IPS-NIHi11 (cell line): ENCODE measurements at places on chromosomes 1 and 21.

GRCh38 chr1:6347641-6348487, 45.7 kb downstream of the ACOT7 start:
- DNase-seq = peak; percentile 69

DNA sequence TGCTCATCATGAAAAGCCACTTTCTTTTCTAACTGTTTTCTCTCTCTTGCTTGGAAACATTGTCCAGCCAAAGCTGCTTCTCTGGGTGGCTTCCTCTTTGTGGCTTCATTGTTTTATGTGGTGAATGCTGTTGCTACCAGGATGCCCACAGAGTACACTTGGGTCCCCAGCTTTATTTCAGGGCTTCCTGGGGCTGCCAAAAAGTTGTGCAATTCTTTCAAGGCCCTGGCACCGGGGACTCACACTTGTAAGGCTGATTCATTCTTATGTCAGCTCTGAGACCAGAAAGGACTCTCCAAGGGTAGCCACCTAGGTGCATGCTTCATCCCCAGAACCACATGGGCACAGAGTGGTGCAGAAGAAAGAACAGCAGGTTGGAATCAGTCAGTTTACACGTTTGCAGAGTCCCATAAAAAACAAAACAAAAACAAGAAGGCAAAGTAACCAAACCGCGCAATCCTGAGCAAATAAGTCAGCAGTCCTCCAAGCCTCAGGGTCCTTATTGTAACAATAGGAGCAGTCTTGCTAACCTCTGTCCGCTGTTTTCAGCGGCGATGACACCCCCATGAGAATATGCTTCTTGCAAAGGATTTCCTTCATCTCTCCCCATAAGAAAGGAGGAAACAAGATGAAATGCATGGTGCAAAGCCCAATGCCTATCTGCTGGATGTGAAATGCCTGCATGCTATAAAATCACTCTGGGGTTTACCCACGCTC, 89.9 kb upstream of the SSX2IP start:
- no peak for DNase-seq

DNA sequence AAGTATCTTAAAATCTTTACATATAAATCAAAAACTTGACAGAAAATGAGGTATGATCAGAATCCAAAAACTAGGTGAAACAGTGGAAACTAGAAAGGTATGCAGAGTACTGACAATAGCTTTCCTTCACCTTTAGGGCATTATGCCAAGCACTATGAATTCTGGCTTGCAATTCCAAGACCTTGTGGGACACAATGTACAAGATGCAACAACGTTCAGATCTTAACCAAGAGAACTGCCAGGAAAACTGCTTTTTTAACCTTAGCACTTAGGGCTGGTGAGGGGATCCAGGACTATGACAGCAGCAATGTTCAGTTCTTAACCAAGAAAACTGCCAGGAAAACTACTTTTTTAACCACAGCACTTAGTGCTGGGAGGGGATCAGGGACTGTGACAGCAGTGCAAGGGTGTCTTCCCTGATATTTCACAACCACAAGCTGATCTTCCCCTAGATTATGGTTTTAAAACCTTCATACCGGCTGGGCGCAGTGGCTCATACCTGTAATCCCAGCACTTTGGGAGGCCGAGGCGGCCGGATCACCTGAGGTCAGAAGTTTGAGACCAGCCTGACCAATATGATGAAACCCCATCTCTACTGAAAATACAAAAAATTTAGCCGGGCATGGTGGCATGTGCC, 22.3 kb downstream of the FOXJ3 start:
- DNase-seq = no peak

DNA sequence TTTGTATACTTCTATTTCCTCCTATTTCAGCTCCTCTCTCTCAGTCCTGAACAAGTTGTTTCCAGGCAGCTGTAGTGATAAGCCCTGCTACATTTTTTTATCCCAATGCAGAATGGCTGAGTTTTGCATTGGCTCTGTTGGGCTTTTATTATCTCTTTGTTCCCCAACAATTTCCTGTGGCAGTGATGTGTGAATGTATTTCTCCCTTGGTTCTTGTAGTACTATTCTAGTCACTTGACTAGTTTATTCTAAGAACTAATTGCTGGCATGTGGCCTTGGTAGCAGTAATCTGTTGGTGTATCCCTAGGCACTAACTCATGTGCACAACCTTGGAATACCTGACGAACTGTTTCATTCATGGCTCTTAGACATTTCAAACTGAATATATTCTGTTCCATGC, 60.7 kb downstream of the NFASC start:
- DNase-seq = no peak

DNA sequence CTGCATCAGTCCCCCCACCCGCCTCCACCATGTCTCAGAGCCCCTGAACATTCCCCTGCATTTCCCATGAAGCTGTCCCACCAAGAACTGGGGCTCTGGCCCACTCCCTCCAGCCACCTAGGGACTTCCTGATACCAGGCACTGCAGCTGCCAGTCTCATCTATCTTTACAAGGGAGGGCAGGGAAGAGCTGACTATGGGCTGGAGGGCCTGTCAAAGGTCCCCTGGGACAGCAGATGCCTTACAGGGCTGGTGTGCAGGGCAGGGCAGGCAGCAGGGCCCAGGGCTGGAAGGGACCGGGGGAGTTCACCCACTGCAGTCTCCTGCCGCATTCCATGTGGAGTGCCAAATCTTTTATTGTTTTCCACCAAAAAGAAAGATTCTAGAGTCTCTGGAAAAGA, 17.6 kb downstream of the SHISA4 start:
- DNase-seq = no peak

DNA sequence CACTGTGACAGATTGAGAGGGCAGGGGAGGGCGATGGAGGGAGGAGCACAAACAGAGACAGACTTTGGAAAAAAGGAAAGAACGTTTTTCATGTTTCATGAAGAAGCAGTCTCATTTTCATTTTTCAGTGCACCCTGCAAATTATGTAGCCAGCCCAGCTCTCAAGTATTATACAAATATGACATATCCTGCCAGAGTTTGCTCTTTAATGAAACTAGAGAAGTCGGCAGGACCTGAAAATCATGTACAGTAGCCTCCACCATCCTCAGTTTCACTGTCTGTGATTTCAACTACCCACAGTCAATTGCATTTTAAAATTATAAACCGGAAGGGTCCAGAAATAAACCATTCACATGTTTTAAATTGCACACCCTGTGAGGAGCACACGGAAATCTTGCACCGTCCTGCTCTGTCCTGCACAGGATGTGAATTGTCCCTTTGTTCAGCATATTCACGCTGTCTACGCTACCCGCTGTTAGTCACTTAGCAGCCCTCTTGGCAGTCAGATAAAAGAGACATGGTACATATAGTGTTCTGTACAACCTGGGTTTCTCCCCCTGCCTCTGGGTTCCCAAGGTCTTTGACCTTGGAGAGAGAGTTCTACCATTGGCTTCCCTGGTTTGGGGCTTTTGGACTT, 13.6 kb upstream of the ADARB1 start:
- DNase-seq = no peak

- no peak for DNase-seq
These were observed 992 bp upstream of the SSX2IP start for GRCh38 chr1:84691122-84691783.

- DNase-seq = peak; percentile 99
These were observed at the start of gene CFAP74 for GRCh38 chr1:2003541-2004131. CFAP74 (minus strand) TSS chr1:2003786; CDS start chr1:1990956, 12,830 bp downstream.

DNA sequence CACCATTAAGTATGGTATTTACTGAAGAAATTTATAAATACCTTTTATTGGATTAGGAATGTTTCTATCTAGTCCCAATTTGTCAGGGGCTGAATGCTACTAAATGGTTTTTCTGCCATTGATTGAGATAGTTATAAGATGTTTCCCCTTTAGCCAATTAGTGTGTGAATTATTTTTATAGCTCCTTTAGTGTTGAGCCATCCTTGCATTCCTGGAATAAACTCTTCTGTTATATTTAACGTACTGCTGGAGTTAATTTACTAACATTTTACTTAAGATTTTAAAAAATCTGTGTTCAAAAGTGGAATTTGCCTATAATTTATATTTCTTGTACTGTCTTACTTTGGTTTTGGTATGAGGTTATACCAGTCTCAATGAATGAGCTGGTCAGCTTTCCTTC, 25.4 kb upstream of the LRRC3 start:
- no peak for DNase-seq

DNA sequence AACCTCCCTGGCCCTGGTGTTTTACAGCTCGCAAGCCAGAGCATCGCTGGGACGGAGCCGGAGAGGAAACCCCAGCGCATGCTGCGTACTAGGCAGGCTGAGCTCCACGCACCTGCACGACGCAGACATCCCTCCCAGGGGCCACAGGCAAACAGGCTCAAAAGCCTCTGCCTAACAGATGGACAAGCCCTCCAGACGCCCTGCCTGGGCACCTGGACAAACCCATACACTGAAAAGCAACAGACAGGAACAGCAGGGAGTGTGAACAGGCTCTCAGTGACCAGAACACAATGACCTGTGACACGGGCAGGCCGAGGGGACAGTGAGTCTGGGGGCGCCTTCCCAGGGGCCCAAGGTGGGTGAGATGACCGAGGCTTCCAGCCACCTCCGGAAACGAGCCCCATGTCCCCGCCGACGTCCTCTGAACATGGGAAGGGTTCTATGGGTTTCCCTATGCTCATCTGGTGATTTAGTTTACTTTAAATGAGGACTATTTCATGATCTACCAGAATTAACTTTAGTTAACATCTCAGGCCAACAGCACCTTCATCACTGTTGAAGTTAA, 40.3 kb downstream of the NPHP4 start:
- DNase-seq = no peak

DNA sequence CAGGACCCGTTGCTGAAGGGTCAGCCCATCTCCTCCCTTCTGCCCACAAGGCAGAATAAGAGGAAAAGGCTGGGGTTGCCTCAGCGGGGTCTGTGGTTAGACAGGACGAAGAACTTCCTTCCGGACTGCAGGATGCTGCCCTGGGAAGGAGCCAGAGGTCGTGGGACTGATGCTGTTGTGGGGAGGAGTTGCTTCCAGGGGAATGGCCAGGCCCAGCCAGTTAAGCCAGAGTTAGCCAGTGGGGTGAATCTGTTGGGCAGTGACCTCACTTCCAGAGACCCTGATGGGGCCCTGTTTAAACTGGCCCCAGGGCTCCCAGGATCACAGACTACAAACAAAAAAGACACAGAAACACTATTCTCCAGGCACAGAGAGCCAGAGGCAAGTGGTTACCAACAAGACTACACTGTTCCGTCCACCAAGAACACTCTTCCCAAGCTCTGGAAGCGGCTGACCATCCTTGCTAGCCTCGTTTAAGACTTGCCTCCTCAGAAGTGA, 13.0 kb downstream of the FAM229A start:
- DNase-seq = no peak

- DNase-seq = peak; percentile 72
These were observed 432 bp downstream of the EPHB2 start for GRCh38 chr1:22711071-22711470.

- no peak for DNase-seq
These were observed 53.4 kb downstream of the DMAP1 start for GRCh38 chr1:44266400-44267344.
